ENCODE measurements at places on chromosomes 5 and 9.

DNA sequence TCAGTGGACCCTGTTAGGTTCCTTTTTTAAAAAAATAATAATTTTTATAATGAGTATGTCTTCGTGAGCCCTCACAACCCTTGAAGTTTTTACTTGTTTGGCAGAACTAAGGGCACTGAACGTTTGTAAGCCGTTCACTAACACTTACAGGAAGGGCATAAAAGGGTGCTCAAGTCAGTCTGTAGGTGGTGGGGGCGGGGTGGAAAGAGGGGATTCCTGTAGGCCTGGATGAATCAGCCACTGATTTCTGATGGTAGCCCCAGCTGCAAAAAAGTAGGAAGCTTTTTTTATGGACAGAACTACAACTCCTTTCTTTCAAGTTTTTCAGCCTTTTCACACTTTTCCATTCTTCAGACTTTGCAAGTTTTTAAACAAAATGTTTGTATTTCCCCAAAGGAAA, 35.8 kb downstream of the PIK3R1 start:
- peak; percentile 30 for DNase-seq

DNA sequence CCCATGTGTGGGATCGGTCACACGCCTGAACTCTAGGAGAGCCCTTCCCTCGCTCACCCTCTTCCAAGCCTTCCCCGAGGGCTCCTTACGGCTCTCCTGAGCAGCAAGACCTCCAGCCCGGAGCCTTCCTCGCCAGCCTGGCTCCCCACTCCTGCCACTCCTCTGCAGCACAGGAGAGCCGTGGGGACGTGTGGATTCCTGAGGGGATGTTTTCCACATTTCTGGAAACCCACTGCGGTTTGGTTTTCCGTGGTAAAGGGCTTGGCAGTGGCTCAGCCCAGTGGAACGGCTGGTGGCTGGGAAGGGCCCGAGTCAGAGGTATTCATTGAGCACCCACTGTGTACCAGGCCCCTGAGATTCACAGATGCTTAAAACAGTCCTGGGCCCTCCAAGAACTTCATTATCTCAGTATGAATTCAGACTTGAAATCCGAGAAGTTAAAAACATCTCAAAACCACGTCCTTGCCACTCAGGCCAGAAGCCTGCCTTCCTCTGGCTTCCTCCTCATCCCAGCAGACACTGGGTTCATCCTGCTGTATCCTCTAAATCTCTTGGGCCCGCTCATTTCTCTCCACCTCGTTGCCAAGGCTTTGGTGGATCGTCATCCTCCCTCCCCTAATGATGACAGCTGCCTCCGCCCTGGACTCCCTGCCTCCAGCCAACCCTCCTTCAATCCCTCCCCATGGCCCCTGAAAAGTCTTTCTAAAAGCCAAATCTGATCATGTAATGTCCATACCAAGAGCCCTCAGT, 109.6 kb downstream of the FGF18 start:
- no peak for DNase-seq

DNA sequence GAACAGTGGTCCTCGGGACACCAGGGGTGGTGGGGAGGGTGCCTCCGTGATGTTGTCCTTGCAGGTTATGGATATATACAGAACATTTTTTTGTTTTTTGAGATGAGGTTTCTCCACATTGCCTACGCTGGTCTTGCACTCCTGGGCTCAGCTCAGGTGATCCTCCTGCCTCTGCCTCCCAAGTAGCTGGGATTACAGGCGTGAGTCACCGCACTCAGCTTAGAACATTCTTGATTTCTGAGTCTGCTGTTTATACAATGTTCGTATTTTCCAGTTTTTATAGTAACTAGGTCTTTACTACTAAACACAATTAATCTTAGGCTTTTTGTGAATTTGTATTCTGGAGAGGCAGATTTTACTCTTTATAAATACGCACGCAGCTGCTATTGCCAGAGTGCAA, 6.0 kb downstream of the PMPCA start:
- DNase-seq = no peak

DNA sequence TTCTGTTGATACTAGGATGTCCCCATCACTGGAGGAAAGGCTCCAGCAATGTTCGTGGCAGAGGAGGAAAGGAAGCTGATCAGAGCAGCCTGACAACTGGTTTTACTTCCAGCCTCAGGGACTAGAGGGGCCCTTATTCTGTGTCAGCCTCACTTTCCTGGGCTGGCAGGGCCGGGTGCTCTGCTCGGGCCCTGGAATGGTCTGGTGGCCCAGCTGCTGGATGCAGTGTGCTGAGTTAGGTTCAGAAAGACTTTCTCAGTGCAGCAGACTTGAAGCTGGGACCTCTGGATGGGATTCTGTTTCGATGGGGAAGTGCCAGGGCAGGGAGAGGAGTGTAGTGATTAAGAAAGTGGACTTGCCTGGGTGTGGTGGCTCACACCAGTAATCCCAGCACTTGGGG, 81.0 kb downstream of the MACROH2A1 start:
- no peak for DNase-seq

- peak; percentile 22 for DNase-seq
These were observed 47.0 kb downstream of the RXRA start for GRCh38 chr9:134373269-134373668.

- DNase-seq = no peak
These were observed 39.5 kb downstream of the PRRC2B start for GRCh38 chr9:131433302-131433854.

DNA sequence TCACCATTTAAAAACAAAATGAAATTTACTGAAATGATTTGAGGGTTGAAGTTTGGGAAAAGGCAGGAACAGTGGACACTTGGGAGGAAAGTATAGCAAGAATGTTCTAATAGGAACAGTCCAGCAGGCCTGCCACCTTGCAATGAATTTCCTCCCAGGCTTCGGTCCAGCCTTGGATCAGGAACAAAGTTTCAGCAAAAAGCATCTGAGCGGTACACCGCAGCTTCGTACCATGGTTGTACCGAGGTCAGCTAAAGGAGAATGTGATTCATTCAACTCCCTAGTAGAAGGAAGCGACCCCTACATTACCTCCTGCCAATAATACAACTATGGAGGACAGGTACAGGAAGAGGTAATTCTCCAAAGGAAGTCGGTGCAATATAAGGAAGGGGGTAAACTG, 111.4 kb downstream of the ENC1 start:
- no peak for DNase-seq

- DNase-seq = no peak
These were observed 4.9 kb upstream of the F2R start for GRCh38 chr5:76710991-76711390.

GRCh38 chr9:84761137-84761808, 91.7 kb downstream of the NTRK2 start:
- no peak for DNase-seq

GRCh38 chr5:51202161-51202560, 181.1 kb upstream of the ISL1 start:
- no peak for DNase-seq

DNA sequence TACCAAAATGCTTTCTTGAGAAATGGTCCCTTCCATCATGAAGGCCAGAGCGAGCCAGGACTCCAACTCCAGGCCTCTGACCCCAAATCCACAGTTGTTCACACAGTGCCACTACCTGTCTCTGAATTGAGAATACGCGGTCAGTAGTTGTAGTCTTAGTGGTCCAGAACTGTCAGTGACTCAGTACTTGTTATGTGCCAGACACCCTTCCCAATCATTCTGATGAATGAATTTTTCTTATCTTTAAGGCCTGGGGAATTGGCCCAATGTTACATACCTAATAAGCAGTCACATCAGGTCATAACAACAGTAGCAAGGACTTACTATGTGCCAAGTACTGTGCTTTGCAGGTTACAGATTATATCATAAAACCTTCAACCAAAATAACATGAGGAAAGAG, 72.7 kb upstream of the RARS1 start:
- DNase-seq = no peak

GRCh38 chr5:163846512-163846911, 341.1 kb downstream of the MAT2B start:
- no peak for DNase-seq

GRCh38 chr9:69376651-69377050, 51.6 kb downstream of the ENTREP1 start:
- DNase-seq = no peak

- DNase-seq = no peak
These were observed 151.9 kb downstream of the EBF1 start for GRCh38 chr5:158947846-158948245.

- DNase-seq = no peak
These were observed 1.6 kb downstream of the FASTKD3 start for GRCh38 chr5:7867260-7867659.

GRCh38 chr5:176334031-176334770, 27.4 kb downstream of the KIAA1191 start:
- DNase-seq = no peak

- no peak for DNase-seq
These were observed 41.3 kb downstream of the ZNF366 start for GRCh38 chr5:72465601-72466563.

DNA sequence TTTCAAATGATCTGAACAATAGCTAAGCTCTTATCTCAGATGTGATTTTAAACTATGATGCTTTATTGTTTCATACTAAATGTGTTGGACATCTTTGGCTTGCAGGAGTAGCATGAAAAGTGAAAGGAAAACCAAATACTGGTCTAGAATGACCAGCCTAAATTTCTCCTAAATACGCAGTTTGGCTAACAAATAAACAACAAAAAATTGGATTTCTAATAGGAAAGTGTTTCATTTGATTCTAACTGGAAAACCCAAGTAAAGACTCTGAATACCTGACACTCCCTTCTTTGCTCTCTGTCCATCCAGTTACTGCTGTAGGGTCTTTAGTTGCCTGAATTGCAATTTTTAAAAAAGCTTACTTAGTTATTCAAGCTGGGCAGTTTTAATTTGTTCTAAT, 111.7 kb upstream of the ACOT12 start:
- no peak for DNase-seq

GRCh38 chr5:55582256-55582655, 47.5 kb upstream of the PLPP1 start:
- no peak for DNase-seq

- DNase-seq = no peak
These were observed 205.2 kb downstream of the CSNK1G3 start for GRCh38 chr5:123717139-123717538.

DNA sequence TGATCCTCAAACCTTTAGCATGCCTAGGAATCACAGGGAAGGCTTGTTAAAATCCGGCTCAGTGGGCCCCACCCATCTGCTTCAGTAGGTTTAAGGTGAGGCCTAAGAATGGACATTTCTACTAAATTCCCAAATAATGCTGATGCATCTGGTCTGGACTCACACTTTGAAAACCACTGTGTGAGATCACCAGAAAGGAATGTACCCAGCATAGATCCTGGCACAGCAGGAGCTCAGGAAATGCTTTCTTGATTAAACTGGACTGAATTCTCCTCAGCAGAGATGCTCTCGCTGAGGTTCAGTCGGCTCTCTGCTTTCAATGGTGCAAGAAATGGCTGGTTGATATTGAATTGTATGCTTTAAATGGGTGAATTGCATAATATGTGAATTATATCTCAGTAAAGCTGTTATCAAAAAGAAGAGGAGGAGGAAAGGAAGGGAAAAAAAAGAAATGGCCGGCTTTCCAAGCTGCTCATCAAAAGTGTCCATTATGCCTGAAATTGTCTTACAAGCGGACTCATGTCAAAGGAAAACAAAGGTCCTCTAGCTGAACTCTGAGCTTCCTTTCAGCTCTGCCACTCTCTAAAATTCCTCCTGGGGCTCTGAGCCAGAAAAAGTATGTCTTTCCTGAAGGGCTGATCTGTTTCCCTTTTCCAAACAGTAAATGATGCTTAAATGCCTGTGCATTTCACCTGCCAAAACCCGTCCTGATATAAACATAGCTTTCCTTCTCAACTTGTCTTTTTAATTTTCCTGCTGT, 77.6 kb upstream of the SAP30L start:
- DNase-seq = no peak

DNA sequence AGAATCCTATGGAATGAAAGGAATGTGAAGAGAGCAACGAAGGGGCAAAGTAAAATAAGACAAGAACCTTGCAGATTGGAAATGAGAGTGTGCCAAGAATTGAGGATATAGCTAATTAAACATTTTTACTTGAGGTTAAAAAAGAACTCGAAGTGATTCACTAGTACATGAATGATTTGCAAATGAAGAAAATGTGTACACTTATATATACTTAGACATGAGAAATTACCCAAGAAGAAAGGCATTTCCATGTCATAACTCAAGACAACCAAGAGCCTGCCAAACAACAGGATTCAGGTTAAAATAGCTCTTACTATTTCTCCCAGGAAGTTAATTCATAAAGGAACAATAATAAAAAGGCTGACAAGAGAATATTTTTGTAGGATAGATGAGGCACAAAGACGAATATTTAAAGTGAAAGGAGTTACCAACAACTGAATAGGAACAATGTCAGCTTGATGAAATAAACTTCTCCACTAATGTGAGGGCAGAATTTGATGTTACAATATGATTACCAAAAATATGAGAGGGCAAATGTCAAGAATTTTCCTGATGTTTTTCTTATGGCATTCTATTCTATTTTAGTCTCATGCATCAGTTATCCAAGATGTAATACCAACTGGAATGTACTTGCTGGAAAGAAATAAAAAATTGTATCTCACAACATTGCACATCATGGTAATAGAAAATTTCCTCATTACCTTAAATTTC, 18.9 kb upstream of the NPR3 start:
- DNase-seq = no peak

GRCh38 chr9:100286257-100286656, 66.5 kb downstream of the TEX10 start:
- DNase-seq = no peak

DNA sequence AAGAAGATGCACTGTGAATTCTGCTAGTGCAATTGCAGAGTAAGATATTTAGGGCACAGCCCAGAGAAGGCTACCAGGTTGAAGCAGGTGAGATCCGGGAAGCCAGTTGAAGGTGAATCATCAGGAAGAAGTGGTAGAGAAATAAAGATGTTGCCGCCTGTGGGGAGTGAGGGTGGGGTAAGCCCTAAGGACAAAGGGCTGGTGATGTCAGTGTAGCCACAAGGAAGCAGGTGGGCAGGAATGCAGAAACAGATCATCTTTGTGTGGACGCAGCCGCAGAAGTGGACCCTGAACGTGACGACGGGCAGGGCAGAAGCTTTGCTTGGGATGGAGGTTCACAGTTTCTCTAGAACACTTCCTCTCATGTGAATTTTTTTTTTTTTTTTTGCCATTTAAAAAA, 164.2 kb downstream of the ACTL7B start:
- no peak for DNase-seq

DNA sequence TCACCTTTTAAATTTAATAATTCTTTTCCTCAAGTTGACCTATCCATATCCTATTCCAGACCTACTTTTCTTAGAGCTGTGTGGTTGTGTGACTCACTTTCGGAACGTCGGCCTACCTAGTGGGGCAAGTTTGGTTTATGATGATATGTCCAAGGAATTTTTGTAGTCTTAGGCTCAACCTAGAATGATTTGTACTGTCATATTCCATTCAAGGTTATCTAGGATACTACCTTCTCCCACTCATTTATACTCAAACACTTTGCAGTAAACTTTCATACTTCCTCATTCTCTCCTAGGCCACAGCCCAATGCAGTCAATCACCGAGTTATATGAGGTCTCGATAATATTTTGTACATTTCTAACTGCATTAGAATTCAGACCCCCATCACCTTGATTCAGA, 61.9 kb downstream of the PIK3R1 start:
- no peak for DNase-seq
